Trophoblast cell (in vitro differentiated cells and primary cell): ENCODE measurements at places on chromosomes 4 and X.

DNA sequence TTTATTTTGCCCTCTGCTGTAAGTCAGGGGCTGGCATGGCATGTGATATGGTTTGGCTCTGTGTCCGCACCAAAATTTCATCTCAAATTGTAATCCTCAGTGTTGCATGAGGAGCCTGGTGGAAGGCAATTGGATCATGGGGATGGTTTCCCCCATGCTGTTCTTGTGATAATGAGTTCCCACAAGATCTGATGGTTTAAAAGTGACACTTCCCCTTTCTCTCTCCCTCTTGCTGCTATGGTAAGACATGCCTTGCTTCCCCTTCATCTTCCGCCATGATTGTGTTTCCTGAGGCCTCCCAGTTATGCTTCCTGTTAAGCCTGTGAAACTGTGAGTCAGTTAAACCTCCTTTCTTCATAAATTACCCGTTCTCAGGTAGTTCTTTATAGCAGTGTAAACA is 72.0 kb upstream of the MSX1 start:
- no peaks in the 10 kb centered on the region for H3K36me3 ChIP-seq
- no peaks in the 10 kb centered on the region for H3K27me3 ChIP-seq
- H3K4me3 ChIP-seq, result no peak overlapping the region
- no peak overlapping the region for H3K27ac ChIP-seq

- H3K4me1 ChIP-seq, result no peaks in the 10 kb centered on the region
- peak; percentile 29 for DNase-seq
- no peak overlapping the region for H3K4me3 ChIP-seq
Observed at GRCh38 chr4:54318904-54319303, 89.8 kb downstream of the PDGFRA start.

DNA sequence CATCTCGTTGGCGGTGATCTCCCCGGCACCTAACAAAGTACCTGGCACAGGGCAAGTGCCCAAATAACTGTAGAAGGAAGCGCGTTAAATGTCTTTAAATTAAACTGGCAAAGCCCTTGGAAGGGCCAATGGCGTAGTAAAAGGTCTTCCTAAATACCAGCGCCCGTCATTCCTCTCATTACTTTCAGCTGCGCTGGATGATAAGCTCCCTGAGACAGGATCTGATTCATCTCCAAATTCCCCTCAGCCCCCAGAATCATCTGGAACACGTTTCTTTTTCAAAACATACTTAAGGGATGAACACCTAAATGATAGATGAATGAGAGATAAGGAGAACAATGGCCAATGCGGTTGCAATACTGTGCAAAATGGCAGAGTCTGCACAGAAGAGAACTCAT is 95.1 kb downstream of the AFAP1 start:
- DNase-seq, result peak; percentile 87
- H3K36me3 ChIP-seq, result peaks cover 8% of the 10 kb centered on the region
- no peak overlapping the region for H3K4me3 ChIP-seq
- H3K27me3 ChIP-seq, result no peaks in the 10 kb centered on the region
- H3K27ac ChIP-seq, result peak overlapping the region; percentile 46

DNA sequence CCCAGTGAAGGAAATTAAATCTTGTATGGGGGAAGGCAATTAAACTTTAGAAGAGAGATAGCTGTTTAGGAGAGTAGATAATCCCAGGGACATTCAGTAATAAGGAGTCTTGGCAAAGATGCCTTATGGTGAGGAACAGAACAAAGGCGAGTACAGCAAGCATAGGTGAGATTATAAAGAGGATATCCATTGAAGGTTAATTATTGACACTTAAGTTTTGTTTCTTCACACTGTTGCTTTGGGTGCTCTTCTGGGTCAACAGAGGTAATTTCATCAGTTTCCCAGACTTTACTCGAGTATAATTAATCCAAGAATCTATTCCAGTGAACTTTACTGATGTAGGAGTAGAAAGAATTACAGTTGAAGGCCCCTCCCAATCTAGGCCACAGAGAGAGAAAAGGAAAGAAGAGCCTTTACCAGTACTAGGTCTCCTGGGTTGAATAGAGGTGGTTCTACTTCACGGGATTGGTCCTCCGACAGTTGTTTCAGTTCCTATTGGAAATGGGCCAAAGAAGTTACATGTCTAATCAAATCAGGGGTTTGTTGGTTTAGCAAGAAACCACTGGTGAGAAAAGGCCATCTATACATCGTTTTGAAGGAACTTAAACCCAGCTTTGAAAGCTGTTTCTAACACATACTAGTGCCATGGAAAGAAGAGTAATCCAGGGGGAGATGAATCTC is 27.2 kb downstream of the EPGN start:
- H3K36me3 ChIP-seq, result no peaks in the 10 kb centered on the region
- no peak overlapping the region for H3K4me3 ChIP-seq
- DNase-seq, result no peak

DNA sequence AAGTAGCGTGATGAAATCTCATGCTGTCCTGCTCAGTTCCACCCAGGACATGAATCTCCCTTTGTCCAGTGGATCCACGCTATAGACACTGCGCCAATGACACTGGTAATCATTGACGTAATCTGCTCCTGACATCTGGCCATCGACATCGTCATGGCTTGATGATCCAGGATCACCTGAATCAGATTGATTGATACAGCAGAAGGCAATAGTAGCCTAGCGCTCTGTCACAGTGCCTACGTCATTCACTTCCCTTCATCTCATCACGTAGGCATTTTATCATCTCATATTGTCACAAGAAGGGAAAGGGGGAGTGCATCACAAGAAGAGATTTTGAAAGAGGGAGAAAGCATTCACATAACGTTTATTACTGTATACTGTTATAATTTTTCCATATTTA is 68.8 kb downstream of the STK32B start:
- no peaks in the 10 kb centered on the region for H3K36me3 ChIP-seq
- no peaks in the 10 kb centered on the region for H3K27me3 ChIP-seq
- H3K4me3 ChIP-seq, result no peak overlapping the region
- DNase-seq, result no peak

GRCh38 chr4:177726111-177726510 is 283.9 kb upstream of the AGA start:
- no peak overlapping the region for H3K27ac ChIP-seq
- H3K27me3 ChIP-seq, result no peaks in the 10 kb centered on the region

DNA sequence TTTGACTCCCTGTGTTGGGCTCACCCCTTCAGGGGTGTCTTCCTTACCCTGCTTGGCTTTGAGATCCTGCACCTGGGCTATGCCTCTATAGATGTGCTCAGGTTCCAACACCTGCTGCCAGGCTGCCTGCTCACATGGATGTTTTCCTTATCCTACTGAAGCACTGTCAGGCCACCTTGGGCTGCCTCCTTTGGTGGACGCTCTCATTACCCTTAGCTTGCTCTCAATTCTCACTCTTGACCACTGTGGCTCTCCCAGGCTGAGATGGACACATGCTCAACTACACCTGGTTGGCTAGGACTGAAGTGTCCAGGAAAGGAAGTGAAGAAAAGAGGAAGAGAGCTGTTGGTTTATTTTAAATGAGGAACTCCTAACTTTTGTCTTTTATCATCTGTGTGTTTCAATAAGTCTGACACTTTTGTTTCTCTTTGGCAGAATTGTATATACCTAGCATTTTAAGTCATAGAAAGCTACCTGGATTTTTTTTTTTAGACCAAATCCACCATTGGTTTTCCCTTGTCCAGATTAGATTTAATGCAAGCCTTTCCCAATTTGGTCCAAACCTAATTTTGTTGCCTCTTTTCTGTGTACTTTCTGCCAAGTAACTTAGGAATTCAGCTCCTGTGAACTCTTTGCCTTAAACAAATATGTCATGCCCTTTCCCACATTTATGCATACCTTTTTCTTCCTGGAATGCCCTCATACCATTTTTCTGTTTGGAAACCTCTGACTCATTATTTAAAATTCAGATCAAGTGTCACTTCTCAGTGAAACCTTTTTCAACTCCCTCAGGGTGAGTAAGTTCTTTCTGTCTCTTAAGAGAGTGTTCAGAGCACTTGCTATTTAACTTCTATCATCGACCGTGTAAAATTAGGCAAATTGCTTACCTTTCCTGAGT is 175.8 kb downstream of the GC start:
- H3K36me3 ChIP-seq, result peaks cover 2% of the 10 kb centered on the region
- no peak overlapping the region for H3K4me3 ChIP-seq
- no peak for DNase-seq
- H3K27me3 ChIP-seq, result no peaks in the 10 kb centered on the region

GRCh38 chr4:41977709-41978108 is 3.8 kb upstream of the DCAF4L1 start:
- no peaks in the 10 kb centered on the region for H3K36me3 ChIP-seq
- H3K27ac ChIP-seq, result no peak overlapping the region
- no peaks in the 10 kb centered on the region for H3K4me1 ChIP-seq
- no peak for DNase-seq

DNA sequence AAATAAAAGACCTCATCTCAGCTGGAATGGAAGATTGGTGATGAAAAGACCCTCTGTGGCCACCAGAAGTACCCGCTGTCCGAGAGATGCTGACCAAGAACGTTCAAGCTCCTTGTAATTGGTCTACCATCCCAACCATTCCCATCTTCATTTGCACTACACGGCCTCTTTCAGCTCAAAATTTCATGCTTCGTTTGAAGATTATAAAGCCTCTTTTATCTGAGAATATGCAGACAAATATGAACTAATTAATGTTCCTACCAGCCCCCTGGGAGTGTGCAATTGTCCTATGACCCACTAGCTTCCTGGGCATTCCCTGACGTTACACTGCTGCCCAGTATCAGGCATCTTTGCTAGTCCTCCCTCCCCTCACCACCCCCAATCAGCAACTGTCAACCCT is 583.7 kb downstream of the MID1IP1 start:
- no peak overlapping the region for H3K27ac ChIP-seq
- no peaks in the 10 kb centered on the region for H3K36me3 ChIP-seq
- H3K4me3 ChIP-seq, result no peak overlapping the region
- no peaks in the 10 kb centered on the region for H3K4me1 ChIP-seq

DNA sequence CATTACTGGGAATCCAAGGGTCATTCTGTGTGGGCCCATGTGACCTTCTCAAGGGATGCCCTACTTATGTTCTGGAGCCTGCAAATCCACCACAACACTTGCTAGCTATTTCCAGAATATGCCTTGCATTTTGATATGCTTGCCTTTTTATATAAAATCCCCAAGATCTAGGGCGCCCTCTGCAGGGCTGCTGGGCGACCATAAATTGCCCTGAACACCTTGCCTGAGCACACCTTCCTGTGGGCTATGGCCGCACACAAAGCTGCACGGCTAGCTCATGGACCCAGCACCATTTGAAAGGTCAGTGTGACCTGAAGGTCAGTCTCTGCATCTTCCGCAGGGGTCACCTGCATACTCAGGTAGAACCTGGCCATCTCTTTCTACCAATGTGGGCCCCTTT is 311.7 kb downstream of the NLGN4X start:
- H3K4me1 ChIP-seq, result no peaks in the 10 kb centered on the region
- no peak for DNase-seq
- H3K36me3 ChIP-seq, result no peaks in the 10 kb centered on the region
- H3K4me3 ChIP-seq, result no peak overlapping the region
- no peak overlapping the region for H3K27ac ChIP-seq

GRCh38 chrX:35841872-35842271 is 43.7 kb downstream of the MAGEB16 start:
- H3K27ac ChIP-seq, result no peak overlapping the region
- no peaks in the 10 kb centered on the region for H3K36me3 ChIP-seq
- no peaks in the 10 kb centered on the region for H3K27me3 ChIP-seq
- no peak overlapping the region for H3K4me3 ChIP-seq
- DNase-seq, result no peak

DNA sequence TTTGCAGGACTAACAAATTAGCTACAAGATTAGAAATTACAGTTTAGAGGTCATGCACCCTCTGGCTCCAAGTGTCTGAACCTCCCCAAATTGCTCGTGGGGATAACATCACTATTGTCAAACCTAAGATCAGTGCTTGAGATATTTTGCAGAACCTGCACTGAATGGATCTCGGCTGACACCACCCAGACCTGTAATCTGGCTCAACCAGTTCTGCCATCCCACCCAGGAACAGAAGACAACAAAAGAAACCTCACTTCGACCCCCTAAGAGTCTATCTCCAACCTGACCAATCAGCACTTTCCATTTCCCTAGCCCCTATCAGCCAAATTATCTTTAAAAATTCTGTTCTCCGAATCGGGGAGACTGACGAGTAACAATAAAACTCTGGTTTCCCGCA is 318.7 kb downstream of the NAP1L3 start:
- H3K27ac ChIP-seq, result peak overlapping the region; percentile 25
- H3K4me3 ChIP-seq, result no peak overlapping the region
- H3K4me1 ChIP-seq, result no peaks in the 10 kb centered on the region
- no peaks in the 10 kb centered on the region for H3K27me3 ChIP-seq

- H3K36me3 ChIP-seq, result peaks cover 11% of the 10 kb centered on the region
- no peak overlapping the region for H3K4me3 ChIP-seq
- peaks cover under 1% of the 10 kb centered on the region for H3K27me3 ChIP-seq
- no peak overlapping the region for H3K27ac ChIP-seq
Observed at GRCh38 chrX:68835468-68835867, 6.6 kb downstream of the EFNB1 start.

DNA sequence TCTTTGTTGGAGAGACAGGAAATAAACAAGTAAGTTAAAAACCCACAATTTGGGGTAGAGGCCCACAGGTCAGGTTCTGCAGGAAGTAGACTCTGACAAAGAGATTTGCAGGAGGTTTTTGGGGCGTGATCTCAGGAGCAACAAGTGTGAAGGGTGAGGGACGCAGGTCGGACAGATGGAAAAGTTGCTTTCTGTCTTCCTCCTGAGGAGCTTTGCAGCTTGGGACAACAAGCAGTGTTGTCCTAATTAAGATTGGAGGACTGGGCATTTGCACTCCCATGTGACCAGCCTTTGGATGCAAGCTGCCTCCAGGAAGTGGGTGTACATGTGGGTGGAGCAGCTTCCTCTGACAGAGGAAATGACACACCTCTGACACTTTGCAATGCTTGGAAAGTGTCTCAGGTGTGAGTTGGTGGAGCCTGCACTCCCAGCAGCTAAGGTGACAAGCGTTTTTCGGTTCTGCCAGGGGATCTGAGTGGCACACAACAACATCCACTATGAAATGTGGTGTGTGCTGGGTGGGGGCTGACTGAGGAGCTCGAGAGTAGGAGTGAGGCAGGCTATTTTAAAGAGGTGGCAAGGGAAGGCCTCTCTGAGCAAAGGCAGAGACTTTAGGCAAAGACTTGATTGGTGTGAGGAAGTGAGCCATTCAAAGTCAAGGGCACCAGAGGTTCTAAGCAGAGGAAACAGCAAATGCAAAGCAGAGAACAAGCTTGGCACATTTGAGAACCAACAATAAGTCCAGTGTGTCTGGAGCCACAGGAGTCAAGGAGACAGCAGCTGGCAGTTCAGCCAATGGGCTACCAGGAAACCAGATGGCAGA is 339.8 kb upstream of the GATB start:
- peaks cover 14% of the 10 kb centered on the region for H3K4me1 ChIP-seq
- H3K27me3 ChIP-seq, result no peaks in the 10 kb centered on the region
- no peaks in the 10 kb centered on the region for H3K36me3 ChIP-seq
- no peak overlapping the region for H3K4me3 ChIP-seq
- no peak overlapping the region for H3K27ac ChIP-seq

GRCh38 chr4:47471064-47471463 is 7.6 kb upstream of the COMMD8 start:
- H3K27me3 ChIP-seq, result no peaks in the 10 kb centered on the region
- no peaks in the 10 kb centered on the region for H3K36me3 ChIP-seq
- no peak overlapping the region for H3K4me3 ChIP-seq
- peak overlapping the region; percentile 81 for H3K27ac ChIP-seq
- H3K4me1 ChIP-seq, result peaks cover 8% of the 10 kb centered on the region
- DNase-seq, result no peak
